ENCODE measurements at places on chromosomes 3 and 15.

GRCh38 chr3:151404316-151404715, 19.8 kb upstream of the P2RY12 start:
- DNase-seq, result no peak

GRCh38 chr3:99823723-99824711, 6.4 kb downstream of the CMSS1 start:
- no peak for DNase-seq

DNA sequence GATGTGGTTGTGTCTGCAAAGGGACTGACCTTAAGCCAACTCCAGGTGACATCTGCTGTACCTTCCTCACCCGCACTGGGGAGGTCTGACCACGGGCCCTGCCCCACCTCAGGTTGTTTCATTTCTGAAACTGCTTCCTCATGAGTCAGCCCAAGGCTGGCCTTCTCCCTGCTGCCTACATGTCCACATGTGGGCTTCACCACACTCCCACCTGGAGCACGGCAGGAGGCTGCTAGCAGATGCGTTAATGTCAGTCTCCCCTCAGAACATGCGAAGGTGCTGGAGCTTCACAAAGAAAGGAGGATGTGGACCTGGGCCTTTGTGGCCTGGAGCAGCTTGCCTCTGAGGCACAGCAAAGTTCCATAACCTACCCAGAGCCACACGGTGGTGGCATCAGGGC, 69.4 kb upstream of the PLXNA1 start:
- no peak for DNase-seq

DNA sequence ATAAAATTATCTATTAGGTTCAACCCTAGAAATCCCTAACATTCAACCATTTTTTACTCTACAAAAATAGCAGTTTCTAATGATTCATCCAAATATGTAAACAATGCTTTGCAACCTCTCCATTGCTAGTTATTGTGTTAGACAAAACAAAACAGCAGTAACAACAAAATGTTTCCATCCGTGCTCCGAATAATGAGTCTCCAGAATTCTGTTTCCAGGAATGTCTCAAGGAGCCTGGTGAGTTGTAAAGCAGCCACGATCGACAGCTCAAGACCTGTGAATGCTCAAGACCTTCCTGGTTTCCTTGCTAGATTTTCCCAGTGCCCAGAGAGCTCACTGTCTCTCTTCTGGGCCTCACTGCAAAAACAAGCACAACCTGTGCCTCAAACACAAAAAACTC, 49.9 kb downstream of the CHRD start:
- DNase-seq, result no peak

GRCh38 chr3:152656972-152657355, 178.0 kb upstream of the P2RY1 start:
- DNase-seq, result no peak

DNA sequence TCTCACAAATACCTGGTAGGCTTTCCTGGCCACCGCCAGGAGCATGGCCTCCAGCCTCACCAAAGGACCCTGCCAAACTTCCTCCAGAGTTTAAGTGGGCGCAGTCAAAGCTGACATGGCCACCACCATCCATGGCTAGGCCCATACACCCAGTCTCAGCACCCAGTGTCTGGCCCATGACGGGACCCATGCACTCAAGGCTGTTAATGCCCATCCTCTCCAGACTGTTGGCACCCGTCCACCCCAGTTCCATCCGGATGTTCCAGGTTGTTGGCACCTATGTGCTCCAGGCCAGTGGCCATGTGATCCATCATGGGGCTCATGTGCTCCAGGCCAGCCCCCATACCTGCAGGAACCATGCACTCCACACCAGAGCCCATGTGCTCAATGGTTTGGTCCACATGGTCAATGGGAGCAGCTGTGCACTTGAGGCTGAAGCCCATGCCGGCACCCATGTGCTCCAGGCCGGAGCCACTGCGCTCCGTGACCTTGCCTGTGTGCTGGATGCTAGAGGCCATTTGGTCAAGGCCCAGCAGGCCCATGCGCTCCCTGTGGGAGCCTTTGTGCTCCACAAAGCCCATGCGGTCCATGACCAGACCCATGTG, 20.4 kb downstream of the CTDSPL2 start:
- no peak for DNase-seq

DNA sequence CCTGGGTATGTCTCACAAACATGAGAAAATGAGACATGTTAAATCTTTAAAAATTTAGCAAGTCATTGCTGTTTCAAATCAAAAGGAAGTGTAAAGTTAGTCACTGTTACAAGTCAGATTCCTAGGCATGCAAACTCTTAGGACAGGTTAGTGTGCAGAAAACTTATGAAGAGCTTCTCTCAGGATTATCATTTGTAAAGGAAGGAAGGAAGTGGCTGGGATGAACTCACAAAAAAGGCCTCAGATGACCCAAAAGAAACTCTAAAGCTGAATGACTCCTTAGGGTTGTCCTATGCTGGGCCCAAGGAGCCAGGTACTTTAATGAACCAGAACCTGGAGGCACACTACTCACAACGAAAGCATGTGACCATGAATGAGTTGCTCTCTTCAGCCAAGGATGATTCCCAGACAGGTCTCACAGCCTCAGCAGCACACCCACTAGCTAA, 25.0 kb downstream of the MSL2 start:
- DNase-seq, result no peak

- DNase-seq, result no peak
These were observed 18.8 kb downstream of the PLA2G4F start for GRCh38 chr15:42137461-42138261.

DNA sequence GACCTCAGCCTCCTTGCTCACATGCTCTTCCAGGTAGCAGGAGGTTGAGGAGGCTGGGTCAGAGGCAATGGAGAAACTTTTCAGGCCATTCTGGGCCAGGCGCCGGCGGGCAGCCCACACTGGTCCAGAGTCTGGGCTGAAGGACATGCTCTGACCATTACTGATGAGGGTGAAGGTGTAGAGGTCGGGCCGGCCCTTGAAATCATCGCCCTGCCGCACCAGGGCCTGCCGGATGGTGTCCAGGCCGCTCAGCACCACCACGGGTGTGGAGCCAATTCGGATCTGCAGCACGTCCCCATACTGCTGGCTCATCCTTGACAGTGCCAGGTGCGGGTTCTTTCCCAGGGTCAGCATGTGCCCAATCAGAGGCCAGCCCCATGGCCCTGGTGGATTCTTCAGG, 2.7 kb downstream of the CYP1A1 start:
- no peak for DNase-seq

Data from activated T-cell treated with anti-CD3 and anti-CD28 coated beads for 24 hours (primary cell).